ENCODE measurements at places on chromosomes 6 and 20.

GRCh38 chr6:78489874-78490273, 377.5 kb upstream of the IRAK1BP1 start:
- no peak for DNase-seq

GRCh38 chr6:4008324-4009047, 70.5 kb downstream of the FAM217A start:
- peak; percentile 24 for DNase-seq

GRCh38 chr6:40586369-40587201, 579 bp downstream of the LRFN2 start:
- DNase-seq, result peak; percentile 77

- no peak for DNase-seq
Observed at GRCh38 chr20:37393196-37393862, 47.4 kb downstream of the SRC start.

GRCh38 chr6:148501178-148501590, 158.5 kb downstream of the SASH1 start:
- no peak for DNase-seq

- DNase-seq, result no peak
Observed at GRCh38 chr6:118843685-118844390, 50.1 kb upstream of the ASF1A start.

- DNase-seq, result no peak
Observed at GRCh38 chr6:157634546-157634945, 188.5 kb upstream of the SNX9 start.

DNA sequence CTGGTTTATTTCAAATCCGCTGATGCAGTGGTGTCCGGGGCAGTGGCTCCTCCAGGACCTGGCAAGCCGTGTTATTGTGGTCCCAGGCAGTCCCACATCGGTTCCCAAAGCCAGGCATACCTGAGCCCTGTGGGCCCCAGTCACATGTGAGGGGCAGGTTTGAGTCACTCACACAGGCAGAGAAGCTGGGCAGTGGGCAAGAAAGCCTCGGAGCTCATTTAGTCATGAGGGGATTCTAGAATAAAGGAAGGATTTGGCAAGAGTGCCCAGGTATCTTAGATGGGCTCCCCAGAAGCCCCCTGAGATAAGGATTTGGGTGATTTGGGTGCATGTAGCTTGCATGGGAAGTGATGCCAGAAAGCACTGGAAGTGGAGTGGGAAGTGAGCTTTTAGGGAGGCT, 37.3 kb downstream of the SYNDIG1 start:
- no peak for DNase-seq

DNA sequence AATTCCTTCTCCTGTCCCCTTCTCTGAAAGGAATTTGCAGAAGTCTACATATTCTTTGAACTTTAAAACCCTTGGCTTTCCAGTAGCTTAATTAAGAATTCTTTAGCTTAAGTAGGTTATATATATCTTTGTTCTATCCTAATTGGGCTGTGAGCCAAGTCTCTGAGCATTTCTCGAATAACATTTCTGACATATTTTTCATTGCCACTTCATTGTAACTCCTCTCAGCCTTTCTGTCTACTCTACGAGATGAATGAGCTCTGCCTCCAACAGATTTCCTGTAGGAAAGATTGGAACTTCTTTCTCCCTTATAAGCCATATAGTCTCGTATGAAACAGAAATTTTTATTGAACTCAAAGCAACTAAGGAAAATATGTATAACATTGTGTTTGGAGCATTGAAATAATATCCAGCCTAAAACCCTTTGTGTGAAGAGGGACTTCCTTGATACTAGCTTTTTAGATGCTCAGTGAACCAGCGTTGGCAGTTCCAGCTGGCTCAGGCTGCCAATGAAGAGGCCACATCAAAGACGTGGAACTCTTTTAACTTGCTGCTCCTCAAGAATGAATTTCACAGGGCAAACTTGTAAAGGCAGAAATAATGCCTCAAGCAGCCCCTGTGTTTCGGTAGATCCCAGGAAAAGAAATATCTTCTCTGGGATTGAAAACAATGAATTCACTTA, 87.7 kb upstream of the NOX3 start:
- DNase-seq, result no peak

All from retina (tissue), 1 donor.